ENCODE measurements at places on chromosomes 2 and 18.

DNA sequence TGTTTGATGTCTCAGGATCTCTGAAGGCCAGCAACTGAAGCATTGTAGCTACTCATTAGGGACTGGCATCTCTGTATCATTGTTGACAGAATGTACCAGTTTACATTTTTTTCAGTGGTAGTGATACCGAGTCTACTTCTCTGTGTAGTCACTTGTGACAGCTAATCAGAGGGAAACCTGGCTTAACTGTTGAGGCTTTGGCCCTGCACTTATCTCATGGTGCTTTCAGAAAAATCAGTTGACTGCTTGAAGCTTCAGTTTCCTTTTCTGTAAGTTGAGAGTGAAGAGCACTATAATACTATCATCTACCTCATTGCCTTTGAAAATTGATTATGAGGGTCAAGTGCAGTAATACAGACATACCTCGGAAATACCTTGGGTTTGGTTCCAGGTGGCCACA lies 90.0 kb downstream of the COMMD1 start:
- no peak for DNase-seq

- no peak for DNase-seq
Measured at GRCh38 chr2:35391736-35392442, 963.7 kb upstream of the CRIM1 start.

DNA sequence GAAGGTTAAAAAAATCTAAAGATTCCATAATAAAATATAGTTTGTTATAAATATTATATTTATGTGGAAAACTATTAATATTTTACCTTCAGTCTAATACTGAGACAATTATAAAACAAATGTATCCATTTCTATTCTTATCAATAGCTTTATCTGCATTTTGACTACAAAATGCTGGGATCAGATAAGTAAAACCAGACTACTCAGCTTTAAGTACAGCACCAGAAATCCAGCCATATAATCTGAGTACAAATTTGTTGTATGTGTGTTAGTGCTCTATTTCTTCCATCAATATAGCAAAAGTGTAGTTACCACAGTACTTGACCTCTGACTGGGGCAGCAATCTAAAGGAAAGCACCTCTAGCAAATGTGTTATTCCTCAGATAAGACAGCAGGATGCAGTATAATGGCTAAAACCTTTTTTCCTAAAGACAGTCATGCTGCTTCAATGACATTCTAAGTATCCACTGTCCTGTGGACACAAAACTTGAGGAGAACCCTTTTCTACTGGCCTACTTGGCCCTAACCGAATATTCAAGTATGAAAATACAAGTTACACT lies 68.1 kb downstream of the OLA1 start:
- DNase-seq: no peak

DNA sequence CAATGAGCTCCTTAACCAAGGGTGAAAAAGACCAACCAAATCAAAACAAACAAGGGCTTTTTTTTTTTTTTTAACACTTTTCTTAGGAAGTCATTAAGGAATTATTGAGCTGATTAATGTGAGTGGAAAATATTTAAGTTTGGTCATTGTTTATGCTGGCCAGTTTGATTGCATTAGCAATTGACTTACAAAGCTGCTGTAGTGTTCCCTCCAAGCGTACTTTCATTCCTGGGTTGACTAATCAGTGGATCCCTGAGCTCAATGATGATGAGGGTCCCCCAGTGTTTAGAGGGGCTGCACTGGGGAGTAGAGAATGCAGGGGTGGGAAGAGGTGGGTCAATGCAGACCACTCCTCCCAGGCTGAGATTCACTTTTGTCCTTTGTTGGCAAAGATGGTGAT lies 119.3 kb downstream of the PRKCE start:
- no peak for DNase-seq

DNA sequence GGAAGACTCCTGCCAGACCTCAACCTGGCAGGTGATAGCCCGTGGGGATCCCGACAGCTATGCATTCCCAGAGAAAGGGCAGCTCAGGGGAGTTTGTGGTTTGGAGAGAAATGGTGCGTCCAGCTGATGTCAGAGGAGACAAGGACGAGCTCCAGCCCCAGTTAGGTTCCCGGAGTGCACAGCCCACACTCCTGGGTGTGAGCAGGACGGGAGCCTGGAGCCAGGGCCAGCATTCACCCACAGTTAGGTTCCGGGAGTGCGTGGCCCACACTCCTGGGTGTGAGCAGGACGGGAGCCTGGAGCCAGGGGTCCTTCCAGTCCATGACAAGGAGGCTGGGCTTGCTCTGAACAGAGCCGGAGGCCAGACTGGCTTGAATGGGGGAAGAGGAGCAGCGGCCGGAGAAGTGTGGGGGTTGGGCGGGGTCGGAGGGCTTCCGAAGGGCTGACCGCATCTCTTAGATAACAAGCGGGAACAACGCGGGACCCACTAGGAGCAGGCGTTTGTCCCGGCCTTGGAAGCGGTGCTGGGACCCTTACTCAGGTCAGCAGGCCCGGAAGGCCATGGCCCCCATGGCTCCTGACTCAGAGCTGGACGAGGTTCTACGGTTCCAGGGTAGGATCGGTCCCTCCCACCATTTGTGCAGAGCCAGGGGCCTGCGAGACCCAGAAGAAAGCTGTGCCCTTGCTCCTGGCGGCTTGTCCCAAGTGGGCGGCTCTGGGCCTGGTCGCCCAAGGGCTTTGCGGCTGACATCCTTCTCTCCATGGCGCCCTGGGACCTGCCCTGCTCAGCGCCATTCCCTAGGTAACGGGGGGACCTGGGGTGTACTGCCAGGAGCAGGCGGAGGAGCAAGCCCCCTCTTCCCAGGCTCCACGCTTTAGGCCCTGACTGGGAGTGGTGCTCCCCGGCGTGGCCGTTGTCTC lies 185.6 kb downstream of the RTP5 start:
- DNase-seq: no peak

GRCh38 chr18:71760541-71760940 lies 783.6 kb downstream of the CBLN2 start:
- no peak for DNase-seq

DNA sequence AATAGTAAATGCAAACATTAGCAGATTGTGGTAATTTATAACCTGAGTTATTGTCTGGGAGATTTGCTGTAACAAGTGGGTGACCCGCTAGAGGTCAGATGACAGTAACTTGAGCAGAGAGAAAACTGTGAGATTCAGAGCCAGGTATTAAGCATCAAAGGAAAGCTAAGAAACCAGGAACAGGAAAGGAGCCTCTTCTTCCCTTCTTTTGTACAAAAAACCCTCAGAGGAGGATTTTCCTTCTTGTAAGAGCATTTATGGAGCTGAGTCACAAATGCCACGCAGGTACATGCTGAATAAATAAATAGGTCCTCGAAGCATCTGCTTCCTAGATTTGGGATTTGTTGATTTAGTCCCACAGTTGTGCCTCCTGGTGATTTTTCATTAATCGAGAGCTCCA lies 146.5 kb downstream of the SH3BP4 start:
- DNase-seq: no peak

- no peak for DNase-seq
Measured at GRCh38 chr2:191499874-191500565, 177.9 kb upstream of the NABP1 start.

GRCh38 chr2:191041418-191042161 lies 27.6 kb upstream of the STAT1 start:
- no peak for DNase-seq

GRCh38 chr2:36952748-36953197 lies 13.6 kb downstream of the STRN start:
- no peak for DNase-seq

- no peak for DNase-seq
Measured at GRCh38 chr2:4408321-4408720, 704.9 kb downstream of the DCDC2C start.

GRCh38 chr2:233593201-233593600 lies 24.2 kb upstream of the UGT1A8 start:
- DNase-seq: no peak

DNA sequence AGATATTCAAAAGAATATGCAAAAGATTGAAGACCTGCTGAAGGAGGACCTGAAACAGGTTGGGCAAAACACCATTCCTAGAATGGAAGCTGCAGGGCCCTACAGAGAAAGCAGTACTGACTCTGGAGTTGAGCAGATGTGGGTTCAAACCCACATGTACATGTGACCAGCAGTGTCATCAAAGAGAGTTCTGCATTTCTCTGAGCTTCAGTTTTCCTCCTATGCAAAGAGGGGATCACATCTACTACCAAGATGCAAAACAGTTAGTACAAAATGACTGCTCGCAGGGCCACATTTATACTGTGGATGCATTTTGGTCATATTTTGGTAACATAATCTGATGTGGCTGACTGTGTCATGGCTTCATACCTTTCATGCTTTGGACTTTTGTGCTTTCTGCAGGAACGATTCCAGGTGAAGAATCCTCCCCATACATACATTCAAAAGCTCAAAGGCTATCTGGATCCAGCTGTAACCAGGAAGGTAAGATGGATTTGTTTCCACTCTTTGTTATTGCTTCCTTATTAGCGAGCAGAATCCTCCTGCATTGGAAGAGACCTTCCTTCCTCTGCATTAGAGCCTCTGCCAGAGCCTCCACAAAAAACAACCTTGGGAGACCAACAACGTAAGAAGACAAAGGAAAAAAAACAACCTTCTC lies 174.8 kb downstream of the PRPF40A start:
- DNase-seq: no peak

GRCh38 chr2:201127570-201127969 lies 11.6 kb downstream of the CFLAR start:
- DNase-seq: no peak

GRCh38 chr18:58476516-58477256 lies 152.2 kb downstream of the ALPK2 start:
- DNase-seq: no peak

GRCh38 chr2:148603562-148603920 lies 41.0 kb upstream of the EPC2 start:
- no peak for DNase-seq

GRCh38 chr2:81551040-81551634 lies 1246.6 kb upstream of the LRRTM1 start:
- DNase-seq: no peak

GRCh38 chr18:12839057-12839525 lies 44.9 kb downstream of the PTPN2 start:
- no peak for DNase-seq

GRCh38 chr18:76496194-76496890 lies 1.3 kb upstream of the ZNF516 start:
- no peak for DNase-seq

DNA sequence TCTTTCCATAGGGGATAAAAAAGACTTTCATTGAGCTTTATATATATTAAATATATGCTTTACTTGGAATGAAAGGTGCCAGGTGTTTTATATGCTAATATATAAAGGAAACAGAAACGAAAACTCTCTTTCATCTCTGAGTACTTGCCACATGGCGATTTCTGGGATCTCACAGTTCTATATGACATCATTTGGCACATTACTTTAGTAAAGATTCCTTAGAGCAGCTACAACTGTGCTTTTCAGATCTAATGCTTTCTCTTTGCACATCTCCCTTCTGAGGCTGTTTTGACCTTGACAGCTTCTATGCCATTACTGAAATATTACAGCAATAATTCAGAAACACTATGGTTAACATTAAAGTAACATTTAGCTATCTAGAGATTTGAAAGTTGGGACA lies 1082.9 kb upstream of the CDH2 start:
- no peak for DNase-seq

DNA sequence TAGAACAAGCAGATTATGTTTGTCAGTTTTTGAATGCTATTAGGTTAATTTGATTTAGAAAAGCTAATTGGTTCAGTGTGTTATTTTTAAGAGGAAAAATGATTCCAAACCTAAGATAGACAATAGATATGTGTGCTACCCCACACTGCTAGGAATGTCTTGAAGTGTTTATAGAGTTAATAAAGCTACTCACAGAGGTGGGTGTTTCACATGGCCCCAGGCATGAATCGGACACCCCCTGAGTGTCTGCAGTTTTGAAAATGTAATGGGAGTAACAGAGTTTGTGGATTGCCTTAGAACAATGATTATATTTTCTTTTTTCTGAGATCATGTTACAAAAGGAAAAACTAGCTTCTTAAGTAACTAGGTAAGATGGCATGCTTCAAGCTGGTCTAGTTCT lies 348.3 kb downstream of the ADCYAP1 start:
- no peak for DNase-seq

GRCh38 chr2:128686497-128686859 lies 367.8 kb upstream of the HS6ST1 start:
- no peak for DNase-seq
